ENCODE measurements at places on chromosomes 7 and 10.

GRCh38 chr7:2162959-2163358, 69.8 kb downstream of the MAD1L1 start:
- no peak for DNase-seq

DNA sequence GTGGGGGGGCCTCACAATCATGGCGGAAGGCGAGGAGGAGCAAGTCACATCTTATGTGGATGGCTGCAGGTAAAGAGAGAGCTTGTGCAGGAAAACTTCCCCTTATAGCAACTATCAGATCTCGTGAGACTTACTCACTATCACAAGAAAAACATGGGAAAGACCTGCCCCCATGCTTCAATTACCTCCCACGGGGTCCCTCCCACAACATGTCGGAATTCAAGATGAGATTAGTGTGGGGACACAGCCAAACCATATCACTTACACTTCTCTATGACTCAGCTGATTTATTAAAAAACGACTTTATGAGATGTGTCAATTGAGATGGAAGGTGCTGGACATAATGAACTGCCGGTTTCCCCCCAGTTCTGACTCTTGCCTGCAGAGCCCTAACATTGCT, 23.8 kb upstream of the CHN2 start:
- no peak for DNase-seq

DNA sequence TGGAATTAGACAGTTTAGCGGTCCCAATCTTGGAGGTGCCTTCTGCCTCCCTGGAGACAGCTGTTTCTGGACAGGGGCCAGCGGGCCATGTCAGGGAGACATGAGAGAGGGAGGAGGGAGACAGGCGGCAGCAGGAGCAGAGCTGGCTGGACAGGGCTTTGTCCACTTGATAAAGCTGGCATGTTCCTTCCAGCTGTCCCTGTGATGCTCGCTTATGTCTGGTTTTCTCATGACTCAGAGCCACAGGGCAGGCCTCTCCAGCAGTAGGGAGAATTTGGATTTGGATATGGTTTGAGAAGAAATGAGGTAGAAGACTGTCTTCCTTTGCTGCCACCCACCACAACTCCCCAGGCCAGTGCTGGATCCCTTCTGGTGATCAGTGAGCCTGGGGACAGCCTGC, 51.7 kb upstream of the SORCS3 start:
- no peak for DNase-seq

GRCh38 chr7:132865366-132866143, 216.3 kb downstream of the CHCHD3 start:
- no peak for DNase-seq

DNA sequence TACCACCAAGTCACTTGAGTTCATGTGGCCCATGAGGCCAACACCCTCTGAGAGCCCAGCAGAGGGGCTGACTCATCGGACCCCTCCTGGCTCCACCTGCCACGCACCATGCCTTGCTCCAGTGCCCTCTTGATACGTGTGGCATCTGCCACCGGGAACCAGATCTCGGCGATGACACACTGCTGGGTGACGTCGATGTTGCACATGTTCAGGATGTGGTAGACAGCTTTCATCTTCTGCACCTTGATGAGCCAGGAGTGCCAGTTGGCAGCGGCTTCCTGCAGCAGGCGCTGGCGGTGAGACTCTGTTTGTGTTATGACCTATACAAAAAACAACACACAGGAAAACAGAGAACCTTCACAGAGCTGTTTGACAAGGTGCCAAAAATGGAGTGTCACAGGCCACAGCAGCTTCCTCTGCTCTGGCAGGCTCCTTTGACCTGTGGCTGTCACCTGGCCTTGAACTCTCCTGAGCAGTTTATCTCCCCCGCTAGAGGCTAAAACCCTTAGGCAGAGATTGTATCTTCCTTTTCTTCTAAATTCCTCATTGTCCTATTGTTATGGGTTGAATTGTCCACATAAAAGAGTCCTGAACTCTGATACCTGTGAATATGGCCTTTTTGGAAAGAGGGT, 45.2 kb upstream of the TMEM213 start:
- DNase-seq = peak; percentile 87

DNA sequence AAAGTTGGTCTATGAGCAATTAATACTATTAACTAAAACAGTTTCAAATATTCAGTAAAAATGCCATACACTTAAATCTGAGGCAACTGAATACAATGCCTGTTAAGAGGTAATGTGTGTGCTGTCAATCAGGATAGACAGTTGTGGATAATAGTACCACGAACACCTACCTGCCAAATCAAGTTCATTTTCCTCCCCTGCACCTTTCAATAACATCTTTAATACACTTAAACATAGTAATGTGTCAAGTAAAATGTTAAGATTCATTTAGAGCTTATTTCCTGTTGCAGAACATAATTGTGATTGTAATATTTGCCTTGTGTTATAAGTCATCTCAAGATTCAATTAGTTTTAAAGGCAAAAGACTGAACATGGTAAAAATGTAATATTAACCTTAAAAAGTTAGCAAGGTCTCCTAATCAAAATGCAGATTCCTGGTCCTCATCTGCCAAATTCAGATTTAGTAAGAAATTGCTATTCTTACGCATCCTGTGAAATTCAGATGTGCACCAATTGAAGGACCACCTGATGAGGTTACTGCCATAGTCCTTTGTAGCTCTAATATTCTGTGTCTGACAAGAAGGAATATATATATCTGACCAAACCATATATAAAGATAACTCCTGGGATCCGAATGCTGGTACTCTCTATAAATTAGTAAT, 37.1 kb downstream of the COL1A2 start:
- no peak for DNase-seq

DNA sequence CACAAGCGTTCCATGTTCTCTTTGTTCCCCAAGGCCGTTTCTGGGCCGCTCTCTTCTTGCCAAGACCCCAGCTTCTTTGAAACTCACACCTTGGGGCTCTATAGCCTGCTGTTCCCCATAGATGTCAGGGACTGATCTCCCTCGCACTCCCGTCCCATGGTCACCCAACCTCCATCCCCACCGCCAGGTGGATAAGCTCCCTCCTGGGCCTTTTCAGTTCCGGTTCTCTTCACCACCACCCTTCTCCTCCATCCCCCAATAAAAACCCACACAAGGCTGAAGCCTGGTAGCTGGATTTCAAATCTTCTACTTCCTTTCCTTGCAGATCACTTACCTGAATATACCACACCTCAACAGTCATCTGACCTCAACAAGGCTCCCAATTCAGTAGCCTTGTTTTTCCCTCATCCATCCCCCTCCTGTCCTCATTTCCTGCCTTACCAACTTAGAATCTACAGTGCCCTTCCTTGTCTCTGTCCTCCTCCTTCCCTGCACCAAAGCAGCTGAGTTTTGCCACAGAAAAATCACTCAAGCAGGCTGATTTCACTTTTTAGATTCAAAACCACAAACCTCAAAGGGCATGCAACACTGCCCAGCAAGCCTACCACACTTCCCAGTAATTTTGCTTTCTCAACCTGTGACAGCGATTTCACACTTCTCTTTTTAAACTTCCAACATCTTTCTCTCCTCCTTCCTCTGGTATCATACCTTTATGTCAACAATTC, 7.7 kb downstream of the SLC37A3 start:
- no peak for DNase-seq

DNA sequence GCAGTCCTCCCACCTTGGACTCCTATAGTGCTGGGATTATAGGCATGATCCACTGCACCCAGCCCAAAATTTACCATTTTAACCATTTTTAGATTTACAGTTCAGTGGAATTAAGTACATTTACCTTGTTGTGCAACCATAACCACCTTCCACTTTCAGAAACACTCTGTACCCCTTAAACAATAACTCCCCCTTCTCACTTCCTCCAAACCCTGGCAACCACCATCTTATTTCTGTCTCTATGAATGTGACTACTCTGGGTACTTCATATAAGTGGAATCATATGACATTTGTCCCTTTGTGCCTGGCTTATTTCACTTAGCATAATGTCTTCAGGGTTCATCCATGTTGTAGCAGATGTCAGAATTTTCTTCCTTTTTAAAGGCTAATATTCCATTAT, 33.6 kb downstream of the SUFU start:
- DNase-seq = no peak

DNA sequence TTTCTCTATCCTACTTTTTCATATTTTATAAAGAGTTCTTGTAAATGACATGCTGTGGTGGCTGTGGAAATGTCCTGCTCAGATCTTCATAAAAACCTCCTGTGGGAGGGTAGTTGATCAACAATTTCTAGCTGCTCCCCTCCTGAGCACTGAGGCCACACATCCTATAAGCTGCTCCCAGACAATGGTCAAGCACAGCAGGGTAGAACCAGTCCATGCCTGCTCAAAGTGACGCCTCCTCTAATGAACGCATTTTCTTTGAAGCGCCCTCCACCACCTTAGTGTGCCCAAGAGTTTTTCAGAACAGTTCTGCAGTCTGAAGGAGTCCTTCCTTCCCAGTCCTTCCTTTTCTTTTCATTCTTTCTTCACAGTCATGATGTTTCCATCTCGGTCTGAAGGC, 298.6 kb upstream of the CACNA2D1 start:
- DNase-seq = no peak

Measured in activated gamma-delta T cell treated with anti-CD3 and anti-CD28 coated beads, Interleukin-2, amount 50 U/mL, for 16 hours (primary cell).